ENCODE measurements at places on chromosomes 5 and 9.
A peak's percentile ranks its signal among the peaks of the same experiment; 100 is the strongest.

DNA sequence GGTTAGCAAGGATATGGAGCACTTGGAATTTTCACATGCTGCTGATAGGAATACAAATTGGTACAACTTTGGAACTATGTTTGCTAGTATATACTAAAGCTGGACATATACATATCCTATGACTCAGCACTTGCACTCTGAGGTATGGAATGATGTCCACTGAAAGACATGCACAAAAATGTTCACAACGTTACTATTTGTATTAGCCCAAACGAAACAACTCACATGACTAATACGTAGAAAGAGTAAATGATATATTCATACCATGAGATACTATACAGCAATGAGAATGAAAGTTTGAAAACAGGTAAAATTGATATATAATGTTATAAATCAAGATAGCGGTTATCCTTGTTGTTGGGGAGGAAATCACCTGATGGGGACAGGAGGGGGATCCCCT, 45.5 kb upstream of the CDC42SE2 start:
- no peak for DNase-seq

DNA sequence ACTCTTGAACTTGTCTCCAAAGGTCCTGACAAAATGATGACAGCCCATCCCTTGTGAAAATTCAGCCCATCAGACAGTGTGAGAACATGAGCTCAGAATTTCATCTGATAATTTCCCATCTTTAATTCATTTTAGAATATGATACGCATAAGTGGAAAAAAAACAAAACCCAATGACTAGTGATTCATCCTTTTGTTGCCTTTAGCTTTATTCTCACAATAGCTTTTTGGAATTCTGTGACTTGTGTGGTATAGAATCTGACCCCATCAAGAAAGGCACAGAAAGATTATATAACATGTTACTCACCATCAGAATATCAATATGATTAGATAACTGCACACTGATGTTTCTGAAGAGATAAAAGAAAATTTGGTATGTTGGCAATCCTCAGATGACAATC, 16.1 kb upstream of the TMED7 start:
- no peak for DNase-seq

DNA sequence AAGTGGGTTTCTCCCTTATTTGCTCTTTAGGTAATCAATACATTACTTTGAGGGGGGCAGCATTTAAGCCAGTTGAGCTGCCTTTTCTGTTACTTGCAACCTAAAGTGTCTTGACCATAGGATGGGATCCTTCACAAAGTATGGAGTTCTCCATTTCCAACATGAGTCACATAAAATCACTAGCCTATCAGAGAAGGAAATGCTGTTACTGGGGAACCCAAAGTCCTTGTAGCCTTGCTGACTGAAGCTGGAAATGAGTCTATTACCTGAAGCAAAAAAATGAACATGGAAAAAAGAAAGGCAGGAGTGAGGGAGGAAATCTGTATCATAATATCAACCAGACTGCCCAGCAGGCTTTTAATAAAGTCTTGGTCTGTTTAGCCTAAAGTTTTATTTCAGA, 42.8 kb upstream of the SLIT3 start:
- no peak for DNase-seq

- no peak for DNase-seq
Observed at GRCh38 chr5:112415552-112415951, 3.5 kb downstream of the EPB41L4A start.

DNA sequence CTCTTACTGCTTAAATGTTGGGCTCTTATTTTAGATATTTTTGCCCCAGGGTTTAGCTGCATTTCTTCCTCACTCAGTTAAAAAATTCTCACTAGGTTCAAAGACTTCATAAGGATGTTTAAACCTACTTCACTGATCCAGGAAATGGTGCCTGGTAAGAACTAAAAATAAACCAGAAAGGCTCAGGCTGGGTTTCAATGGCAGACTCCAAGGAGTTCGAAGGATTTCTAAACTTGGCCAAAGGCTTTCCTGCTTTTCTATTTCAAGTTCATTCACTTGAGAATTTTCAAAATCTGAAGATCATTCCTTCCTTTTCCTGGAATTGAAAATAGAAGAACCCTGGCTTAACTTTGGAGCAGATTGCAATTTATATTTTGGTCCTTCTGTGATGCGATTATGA, 193.0 kb upstream of the MAP1B start:
- no peak for DNase-seq

GRCh38 chr5:124856726-124857125, 110.3 kb upstream of the ZNF608 start:
- DNase-seq, result no peak

- no peak for DNase-seq
Observed at GRCh38 chr5:139113892-139114291, 84.3 kb downstream of the SIL1 start.

- no peak for DNase-seq
Observed at GRCh38 chr5:96569770-96570169, 92.4 kb upstream of the CAST start.

DNA sequence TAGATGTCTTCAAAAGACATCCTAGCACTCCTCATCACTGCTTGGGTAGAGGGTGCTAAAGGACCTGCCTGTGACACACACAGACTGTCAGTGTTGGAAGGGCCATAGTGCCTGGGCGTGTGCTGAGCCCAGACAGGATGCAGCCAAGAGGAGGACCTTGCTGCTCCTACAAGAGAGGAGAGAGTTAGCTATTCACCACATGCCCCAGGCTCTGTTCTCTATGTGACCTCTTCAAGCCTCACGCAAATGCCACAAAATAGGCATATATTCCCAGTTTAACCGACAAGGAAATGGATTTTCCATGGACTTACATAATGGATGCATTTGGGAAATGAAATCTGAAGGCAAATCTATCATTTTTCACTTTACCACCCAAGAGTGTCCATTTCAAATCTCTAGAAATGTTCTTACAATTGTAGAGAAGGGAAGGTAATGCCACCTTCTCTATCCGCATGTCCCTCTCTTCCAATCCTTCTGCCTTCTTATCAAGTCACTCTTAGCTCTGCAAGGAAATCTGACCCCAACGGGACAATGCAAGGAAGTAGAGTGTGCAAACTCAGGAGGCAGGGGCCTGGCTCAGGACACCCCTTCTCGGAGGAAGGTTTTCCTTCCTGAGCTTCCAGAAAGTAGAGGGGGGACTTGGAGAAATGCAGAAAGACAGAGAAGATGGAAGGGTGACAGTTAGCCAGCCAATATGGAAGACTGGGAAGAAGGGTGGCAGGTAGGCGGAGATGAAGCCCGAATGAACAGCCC, 49.5 kb downstream of the TRIM32 start:
- no peak for DNase-seq

GRCh38 chr9:129852579-129852978, 17.3 kb downstream of the USP20 start:
- DNase-seq, result no peak

- no peak for DNase-seq
Observed at GRCh38 chr9:126979461-126979860, 64.9 kb downstream of the RALGPS1 start.

GRCh38 chr9:70262366-70262765, 3.6 kb downstream of the SMC5 start:
- DNase-seq, result no peak

DNA sequence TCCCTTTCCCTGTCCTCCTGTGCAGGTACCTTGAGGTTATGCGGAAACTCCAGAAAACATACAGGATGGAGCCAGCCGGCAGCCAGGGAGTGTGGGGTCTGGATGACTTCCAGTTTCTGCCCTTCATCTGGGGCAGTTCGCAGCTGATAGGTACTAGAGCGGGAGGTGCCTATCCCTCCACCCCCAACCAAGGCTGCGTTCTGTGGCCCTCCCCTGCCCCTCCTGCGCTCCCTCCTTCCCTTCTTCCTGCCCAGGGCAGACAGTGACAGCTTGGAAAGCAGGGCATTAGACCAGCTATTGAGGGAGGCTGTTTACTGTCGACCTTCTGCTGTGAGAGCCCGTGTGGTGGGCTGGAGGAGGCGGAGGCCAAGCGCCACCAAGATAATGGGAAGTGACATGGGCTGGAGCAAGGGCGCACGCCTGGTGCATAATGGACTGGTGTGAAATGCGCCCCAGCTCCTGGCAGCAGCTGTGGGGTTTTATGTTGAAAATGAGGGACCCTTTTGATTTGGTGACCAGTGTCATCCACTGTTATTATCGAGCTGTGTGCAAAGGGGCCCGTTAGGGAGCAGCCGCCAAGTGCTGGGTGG, 25.3 kb downstream of the PTPA start:
- no peak for DNase-seq

DNA sequence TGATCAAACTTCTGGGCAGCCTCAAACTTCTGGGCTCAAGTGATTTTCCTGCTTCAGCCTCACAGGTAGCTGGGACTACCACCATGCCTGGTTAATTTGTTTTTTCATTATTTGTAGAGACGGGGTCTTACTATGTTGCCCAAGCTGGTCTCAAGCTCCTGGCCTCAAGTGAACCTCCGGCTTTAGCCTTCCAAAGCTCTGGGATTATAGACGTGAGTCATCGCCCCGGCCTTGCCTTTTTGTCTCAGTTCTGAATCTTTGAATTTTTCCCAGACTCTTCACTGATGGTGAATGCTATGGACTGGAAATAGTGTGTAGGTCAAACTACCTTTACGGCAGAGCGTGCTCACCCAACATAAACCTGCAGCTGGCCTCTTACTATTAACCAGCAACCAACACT, 32.3 kb upstream of the EGFLAM start:
- no peak for DNase-seq

- DNase-seq, result no peak
Observed at GRCh38 chr9:71638627-71639026, 129.7 kb downstream of the CEMIP2 start.

DNA sequence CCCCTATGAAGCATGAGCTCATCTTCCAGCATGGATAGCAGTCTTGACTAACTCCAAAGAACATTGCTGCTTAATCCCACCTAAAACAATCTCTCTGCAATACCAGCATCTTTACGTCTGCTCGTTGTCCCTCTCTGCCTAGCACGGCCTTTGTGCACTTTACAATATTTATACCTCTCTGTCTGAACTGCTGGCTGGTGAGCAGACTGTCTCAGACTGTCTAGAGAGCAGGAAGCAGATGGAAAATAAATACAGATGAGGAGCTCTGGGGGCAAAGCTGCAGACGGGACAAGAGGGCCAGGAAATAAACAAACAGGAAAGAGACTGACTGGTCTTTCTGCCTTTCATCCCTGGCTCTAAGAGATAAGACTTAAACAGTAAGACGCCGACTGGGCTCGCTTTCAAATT, 224.8 kb downstream of the ENC1 start:
- DNase-seq, result peak; percentile 73

DNA sequence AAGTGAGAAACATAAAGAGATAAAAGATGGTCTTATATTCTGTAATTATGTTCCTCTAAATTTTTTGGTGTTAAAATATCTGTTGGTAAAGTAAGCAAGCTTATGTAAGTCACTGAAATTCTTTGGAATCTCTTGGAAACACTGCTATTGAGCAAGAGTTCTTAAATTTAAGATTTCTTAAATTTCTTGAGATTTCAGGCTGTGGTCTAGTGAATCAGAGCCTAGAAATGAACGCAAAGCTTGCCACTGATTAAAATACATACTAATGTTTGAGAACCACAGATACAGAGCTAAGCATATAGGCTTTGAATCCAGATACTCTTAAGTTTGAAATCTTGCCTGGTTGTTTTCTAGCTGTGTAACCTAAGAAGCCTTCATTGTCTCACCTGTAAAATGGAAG, 133.4 kb downstream of the TRPM3 start:
- no peak for DNase-seq

DNA sequence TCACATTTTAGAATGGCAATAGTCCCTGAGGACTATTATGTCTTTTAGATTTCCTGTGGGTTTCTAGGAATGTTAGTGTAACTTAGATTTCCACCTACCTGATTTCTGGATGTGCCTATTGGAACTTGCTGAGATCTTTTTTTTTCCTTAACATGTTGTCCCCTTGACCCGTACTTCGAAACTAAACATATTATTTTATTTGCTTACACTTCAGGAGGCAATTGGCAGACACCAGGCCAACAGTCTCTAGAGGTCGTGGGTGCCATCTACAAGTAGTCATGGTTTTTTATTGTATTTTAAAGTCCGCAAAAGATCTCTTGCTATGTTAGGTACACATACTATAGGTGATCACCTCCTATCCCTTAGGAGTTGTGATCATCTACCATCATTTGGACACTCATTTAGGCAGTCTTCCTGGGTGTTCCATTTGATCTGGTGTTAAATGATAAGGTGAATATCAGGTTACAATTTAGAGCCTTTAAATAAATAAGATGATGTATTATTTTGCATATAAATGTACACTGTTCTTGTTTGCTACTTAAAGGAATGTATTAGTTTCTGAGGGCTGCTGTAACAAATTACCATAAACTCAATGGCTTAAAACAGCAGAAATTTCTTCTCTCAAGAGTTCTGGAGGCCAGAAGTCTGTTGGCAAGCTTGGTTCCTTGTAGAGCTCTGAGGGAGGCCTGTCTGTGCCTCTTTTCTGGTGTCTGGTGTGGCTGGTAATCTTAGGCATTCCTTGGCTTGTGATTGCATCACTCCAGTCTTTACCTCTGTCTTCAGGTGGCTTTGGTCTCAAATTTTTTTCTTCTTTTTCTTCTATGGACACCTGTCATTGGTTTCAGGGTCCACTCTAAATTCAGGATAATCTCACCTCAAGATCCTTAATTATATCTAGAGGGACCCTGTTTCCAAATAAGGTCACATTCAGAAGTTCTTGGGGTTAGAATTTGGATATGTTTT, 64.8 kb downstream of the ZCCHC7 start:
- no peak for DNase-seq

DNA sequence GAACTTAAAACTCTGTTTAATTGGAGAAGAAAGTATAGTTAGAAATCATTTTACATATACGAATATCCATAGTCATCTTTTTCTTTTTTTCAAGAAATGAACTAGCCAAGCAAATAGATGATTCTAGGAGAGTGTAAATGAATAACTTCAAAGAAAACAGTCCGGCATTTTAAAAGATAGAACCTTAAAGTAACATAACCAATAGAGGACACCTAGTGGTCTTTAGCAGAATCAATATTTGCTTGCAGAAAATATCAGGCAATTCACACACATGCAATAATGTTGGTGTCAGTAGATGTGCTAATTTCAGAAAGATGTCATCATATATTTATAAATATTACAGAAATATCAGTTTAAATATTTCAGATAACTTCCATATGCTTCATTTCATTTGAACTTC, 57.1 kb downstream of the HCN1 start:
- DNase-seq, result peak; percentile 41

- no peak for DNase-seq
Observed at GRCh38 chr5:170597872-170598271, 94.1 kb downstream of the KCNIP1 start.

GRCh38 chr5:53032188-53032587, 43.0 kb downstream of the ITGA2 start:
- no peak for DNase-seq

- DNase-seq, result no peak
Observed at GRCh38 chr9:136916330-136917184, 28.0 kb downstream of the FBXW5 start.

- DNase-seq, result no peak
Observed at GRCh38 chr5:641331-641765, 29.2 kb downstream of the CEP72 start.

DNA sequence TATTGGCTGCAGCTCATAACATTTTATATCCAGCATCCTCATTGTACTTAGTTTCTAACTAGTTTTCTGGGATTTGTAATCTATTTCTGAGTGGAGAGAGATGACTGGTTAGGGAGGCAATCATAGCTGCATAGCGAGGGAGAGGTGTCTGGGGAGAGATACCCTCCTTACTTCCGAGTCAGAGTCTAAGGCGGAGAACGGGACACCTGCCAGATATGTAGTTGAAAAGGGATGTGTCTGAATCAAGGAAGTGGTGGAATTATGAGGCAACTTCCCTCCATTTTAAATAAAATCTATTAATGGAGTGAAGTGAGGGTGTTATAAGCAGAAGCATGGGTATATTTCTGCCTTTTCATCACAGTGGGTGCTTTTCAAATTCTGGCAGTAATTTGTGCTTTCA, 126.5 kb downstream of the MAST4 start:
- no peak for DNase-seq

- no peak for DNase-seq
Observed at GRCh38 chr5:110844251-110844650, 105.4 kb downstream of the SLC25A46 start.

Measured in HT-29 (cell line).